Activated CD4-positive, alpha-beta memory T cell treated with anti-CD3 and anti-CD28 coated beads for 36 hours (primary cell): ENCODE measurements at places on chromosomes 16 and 17. TPM values are rescaled to one million over a fixed set of nuclear protein-coding genes. Genes with fewer than 3 reads are reported as not detected.
A peak's percentile ranks its signal among the peaks of the same experiment; 100 is the strongest.

- DNase-seq: no peak
These were observed 176.1 kb downstream of the ABCC12 start for GRCh38 chr16:47979616-47980182.

DNA sequence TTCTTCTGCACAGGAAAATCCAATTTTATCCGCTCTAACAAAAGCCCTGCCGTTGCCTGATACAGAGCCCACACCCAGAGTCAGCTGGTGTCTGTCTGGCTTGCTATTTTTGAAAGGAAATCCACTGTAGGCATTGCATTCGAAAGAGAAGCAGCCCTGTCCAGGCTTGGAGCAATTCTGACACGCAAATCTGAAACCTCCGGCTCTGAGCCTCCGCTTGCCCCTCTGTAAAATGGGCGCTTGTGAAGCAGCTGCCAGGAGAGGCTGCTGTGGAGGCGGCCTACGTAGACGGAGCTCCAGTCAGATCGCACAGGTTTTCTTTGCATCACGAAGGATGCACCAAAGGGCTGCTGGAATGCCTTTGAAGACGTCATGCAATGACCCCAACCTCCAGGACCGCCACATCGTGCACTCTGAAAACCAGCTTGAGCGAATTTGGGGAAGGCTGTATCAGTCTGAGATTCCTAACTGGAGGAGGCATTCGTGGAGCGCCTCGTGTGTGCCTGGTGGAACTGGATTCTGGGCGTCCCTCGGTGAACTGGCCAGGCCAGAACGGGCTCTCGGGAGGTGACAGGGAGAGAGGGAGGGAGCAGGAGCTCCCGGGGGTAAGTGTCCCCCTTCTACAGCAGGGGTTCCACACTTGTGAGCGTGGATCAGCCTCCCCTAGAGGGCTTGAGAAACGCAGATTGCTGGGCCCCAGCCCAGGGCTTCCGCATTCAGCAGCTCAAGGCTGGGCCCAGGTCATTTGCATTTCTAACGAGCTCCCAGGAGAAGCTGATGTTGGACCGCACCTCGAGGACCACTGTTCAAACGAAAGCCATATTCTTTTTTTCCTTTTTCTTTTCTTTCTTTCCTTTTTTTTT, 215.5 kb downstream of the MRTFB start:
- peak; percentile 52 for DNase-seq

DNA sequence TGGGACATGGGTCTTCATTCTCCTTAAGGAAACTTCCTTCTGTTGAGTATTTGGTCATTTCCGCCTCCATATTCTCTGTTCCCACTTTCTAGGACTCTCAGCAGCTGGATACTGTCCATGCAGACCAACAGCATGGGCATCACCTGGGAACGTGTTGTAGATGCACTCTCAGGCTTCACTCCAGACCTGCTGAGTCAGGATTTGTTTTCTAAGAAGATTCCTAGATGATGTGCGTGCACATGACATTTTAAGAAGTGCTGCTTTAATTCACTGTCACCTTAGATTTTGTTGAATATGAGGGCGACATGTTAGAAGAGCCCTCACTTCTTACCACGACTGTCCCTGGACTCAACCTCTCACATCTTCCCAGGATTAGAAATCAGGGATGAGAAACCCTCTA, 10.0 kb upstream of the SDK2 start:
- no peak for DNase-seq

- DNase-seq: no peak
These were observed 20.5 kb downstream of the TMEM114 start for GRCh38 chr16:8569650-8570346.

CBFA2T3 gene
- not detected for total RNA-seq

CARD14 gene
- not detected for total RNA-seq
